ENCODE measurements at places on chromosomes 12 and 14. TPM values are rescaled to one million over a fixed set of nuclear protein-coding genes. Genes with fewer than 3 reads are reported as not detected.

- DNase-seq = no peak
Observed at GRCh38 chr14:76812093-76812421, 625 bp downstream of the ANGEL1 start.

- DNase-seq = no peak
Observed at GRCh38 chr14:91237219-91237618, 7.3 kb downstream of the GPR68 start.

GRCh38 chr14:82180139-82180538 lies 646.5 kb upstream of the SEL1L start:
- DNase-seq = no peak

- DNase-seq = no peak
Observed at GRCh38 chr12:122322501-122322900, 56.2 kb upstream of the VPS33A start.

- DNase-seq = no peak
Observed at GRCh38 chr14:91303924-91304229, 59.4 kb upstream of the GPR68 start.

DNA sequence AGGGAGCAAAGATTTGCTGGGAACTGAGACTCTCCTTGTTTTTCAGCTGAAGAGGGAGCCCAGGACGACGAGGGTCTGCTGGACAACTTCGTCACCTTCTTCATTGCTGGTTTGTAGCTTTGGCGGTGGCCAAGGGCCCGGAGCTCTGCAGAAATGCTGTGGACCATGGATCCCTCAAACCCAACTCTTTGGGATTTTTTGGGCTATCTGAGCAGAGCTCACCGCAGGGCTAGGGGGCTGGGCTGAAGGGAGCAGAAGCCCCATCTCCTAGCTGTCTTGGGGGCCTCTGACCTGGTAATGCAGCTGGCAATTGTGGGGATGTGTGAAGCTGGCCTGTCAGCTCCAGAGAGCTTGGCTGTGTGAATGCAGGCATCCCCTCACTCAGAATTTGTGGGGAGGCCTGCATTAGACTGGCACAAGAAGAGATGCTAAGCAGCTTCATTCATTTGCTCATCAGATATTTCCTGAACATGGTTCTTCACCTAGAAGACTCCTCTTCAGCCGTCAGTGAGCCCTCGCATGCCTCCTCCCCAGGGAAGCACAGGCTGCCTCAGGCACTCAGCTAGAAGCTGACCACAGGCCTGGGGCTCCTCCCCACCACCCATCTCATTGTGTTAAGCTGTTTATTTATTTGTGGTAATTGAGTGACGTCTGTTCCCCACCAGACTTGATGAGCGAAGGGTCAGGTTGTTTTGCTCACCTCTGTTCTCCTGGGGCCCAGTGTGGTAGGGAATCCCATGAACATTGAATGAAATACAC lies 32.2 kb downstream of the CYP46A1 start:
- DNase-seq = peak; percentile 13

The TRPV4 gene
- 0.90 TPM for total RNA-seq

The AJUBA gene
- 24.6 TPM for total RNA-seq

The ANAPC7 gene
- total RNA-seq = 30.4 TPM
